ENCODE measurements at places on chromosomes 6 and 20. TPM values are rescaled to one million over a fixed set of nuclear protein-coding genes. Genes with fewer than 3 reads are reported as not detected.

The STMND1 gene
- 0.05 TPM for polyA plus RNA-seq

The MTHFD1L gene
- 2.0 TPM for polyA plus RNA-seq

The NFATC2 gene
- polyA plus RNA-seq = 1.2 TPM

The COL11A2 gene
- 0.15 TPM for polyA plus RNA-seq

The NTSR1 gene
- polyA plus RNA-seq = 0.03 TPM
